GM04503 (cell line): ENCODE measurements at places on chromosomes 3 and 15.

DNA sequence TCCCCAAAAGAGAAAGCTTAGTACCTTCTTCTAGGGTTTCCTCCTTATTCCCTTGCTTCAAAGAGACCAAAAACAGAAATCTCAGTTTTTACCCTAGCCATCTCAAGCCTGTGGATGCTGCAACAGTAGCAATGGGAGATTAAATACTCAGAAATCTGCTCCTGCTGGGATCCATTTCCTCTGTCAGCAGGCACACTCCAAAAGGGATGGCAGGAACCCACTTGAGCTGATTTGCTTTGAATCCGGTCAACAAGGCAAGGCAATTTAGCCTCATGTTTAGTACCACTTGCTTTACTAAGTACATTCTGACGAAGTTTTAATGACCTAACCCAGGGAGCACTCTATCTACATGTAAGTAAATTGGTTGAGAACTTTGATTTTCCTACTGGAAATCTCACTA is 590.0 kb upstream of the ADAMTS9 start:
- no peak for DNase-seq

- no peak for DNase-seq
Measured at GRCh38 chr15:60713119-60714084, 234.5 kb upstream of the ICE2 start.

DNA sequence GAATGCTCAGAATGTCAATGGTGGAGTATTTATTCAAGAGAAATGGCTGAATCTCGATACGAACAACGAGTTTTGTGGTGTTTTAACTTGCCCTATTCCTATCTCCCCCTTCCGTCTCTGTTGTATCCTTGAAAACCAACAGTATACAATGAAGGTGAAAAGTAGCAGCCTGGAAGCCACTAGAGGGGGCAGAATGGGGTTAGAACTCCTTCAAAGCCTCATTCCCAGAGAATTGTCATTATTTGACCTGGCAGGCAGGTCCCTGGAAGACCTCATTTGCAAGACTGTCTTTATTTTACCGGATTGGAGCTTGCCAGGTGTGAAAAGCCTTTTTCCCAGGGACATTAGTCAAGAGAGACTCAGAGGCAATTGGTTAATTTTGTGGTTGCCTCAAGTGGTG is 139.4 kb downstream of the LRRC28 start:
- DNase-seq: no peak

DNA sequence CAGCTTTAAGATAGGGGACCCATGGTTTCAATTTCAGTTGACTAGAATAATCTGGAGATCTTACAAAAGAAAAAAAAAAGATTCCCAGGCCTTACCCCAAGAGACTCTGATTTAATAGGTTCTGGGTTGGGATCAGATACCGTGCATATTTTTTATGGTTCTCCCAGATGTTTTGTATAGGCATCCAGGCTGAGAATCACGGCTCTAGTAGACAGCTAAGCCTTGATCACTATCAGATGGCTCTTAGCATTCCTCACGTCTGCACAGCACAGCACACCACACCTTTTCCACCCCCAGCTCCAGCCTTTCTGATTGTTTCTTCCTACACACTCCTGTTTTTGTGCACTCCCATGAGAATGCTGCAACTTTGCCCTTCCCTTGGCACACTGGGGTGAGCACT is 40.8 kb downstream of the TMEM45A start:
- DNase-seq: peak; percentile 89

DNA sequence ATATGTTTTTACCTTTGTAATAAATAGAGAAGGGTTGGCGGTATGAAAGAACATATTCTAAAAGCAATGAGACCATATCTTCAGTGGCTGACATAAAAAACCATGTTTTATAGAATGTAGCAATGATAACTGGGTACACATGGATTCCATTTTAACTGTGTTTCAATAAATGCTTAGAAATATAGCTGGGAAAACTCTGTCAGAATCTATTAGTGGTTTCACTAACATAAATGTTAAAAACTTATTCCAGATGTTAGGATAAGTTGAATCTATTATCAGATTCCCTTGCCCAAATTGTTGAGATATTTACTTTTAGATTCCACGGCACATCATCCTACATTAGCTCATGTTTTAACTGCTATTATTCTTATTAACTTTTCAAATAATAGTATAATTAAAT is 772.2 kb upstream of the ALCAM start:
- no peak for DNase-seq

- DNase-seq: no peak
Measured at GRCh38 chr3:8233938-8234337, 267.7 kb upstream of the LMCD1 start.

DNA sequence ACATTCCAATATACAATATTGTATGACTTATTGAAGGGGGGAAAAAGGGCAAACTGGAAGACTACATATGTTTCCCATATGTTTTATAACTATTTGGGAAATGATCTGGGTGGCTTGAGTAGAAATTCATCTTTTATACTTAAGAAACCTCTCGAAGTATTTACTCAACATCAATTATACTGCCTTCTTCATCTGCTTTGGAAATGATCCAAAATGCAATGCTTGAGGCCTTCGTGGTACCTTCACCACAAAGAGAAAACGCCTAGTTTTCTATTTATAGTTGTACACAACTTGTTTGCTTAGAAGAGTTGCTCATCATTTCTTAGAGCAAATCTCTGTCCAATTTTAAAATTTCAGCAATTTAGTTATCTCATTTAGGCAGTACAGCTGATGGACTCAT is 18.8 kb downstream of the ACKR4 start:
- DNase-seq: no peak

GRCh38 chr3:40719660-40720287 is 195.0 kb downstream of the ZNF621 start:
- DNase-seq: no peak

GRCh38 chr3:73134034-73134433 is 72.6 kb downstream of the EBLN2 start:
- DNase-seq: no peak

DNA sequence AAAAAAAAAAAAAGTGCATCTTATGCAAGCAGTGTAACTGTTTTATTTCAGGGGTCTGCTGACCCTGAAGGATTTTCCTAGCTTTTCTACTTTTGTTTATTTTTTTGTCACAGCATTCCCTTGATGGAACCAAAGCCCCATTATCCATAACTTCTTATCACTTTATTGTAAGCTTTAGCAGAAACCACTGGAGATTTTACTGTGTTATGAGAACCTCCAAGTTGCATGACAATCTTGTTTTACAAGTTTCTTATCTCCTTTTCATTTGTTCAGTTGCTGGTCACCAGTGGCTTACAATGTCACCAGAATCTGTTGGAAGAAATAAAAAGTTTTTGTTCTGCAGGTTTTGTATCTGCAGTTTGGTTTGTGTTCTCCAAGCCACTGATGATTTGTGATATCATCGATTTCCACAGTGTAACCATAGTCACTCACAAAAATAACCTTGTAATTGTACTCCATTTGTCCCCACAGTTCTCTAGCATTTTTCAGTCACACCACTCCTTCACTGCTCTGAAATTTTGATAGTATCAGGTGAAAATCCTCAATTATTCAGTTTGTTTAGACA is 660.0 kb downstream of the RBMS3 start:
- DNase-seq: no peak

DNA sequence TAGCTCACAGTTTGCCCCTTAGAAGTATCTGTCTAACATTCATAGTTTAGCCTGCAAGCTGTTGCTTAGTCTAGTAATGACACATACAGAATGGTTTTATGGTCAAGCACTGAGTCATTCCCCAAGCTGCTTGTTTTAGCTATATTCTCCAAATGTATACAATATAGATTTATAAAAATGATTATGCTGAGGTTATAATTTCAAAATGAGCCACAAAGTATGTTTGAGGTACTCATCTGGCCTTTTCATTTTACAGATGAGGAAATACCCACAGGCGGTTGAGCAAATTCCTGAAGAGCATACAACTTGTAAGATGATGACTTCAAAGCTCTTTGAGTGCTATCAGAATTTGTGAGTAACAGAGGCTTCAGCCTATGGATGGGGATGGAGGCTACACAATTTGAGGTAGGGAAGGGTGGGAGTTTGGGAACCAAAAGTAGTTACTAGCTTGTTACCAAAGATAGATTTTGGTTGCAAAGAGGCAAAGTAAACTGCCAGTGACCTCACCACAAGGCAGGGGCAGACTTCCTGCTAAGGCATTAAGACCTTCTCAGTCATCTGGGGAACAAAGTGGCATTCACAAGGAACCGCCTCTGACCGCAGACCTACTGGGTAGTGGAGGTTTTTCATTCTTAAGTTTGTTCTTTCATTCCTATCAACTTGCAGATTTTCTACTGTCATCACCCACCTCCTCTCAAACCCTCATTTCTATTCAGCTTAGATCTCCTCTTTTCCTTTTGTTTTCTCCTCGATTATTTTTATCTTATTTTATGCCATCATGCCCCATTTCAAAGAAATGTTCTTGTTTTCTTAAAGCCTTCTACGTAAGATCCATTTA is 257.2 kb upstream of the NECTIN3 start:
- DNase-seq: peak; percentile 57

GRCh38 chr15:67685008-67685599 is 140.2 kb upstream of the SKOR1 start:
- DNase-seq: no peak

GRCh38 chr15:35858707-35859106 is 312.7 kb upstream of the DPH6 start:
- DNase-seq: no peak

DNA sequence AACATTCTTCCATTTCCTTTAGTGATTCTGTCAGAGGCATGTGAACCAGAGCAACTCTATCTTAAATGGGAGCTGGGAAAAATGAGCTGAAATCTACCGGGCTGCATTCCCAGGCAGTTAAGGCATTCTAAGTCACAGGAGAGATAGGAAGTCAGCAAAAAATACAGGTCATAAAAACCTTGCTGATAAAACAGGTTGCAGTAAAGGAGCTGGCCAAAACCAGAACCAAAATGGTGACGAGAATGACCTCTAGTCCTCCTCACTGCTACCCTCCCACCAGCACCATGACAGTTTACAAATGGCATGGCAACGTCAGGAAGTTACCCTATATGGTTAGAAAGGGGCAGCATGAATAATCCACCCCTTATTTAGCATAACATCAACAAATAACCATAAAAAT is 66.4 kb downstream of the B3GALNT1 start:
- DNase-seq: no peak

DNA sequence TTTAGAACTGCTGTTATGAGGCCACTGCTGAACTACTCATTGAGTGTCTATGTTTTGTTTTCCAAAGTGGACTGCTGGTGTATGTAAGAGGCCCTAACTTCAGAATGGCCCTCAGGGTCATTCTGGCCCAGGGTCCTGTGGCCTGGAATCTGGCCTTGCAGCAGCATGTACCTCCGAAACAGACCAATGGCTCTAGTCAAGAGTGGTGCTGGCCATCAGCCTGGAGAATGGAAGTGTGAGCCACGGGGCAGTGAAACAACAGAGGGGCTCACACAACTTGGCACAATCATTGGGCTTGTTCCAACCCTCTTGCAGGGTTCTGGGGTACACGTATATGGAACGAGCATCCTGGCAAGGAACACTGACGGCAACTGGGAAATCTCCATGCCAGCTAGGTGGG is 40.5 kb downstream of the SCN5A start:
- DNase-seq: no peak

DNA sequence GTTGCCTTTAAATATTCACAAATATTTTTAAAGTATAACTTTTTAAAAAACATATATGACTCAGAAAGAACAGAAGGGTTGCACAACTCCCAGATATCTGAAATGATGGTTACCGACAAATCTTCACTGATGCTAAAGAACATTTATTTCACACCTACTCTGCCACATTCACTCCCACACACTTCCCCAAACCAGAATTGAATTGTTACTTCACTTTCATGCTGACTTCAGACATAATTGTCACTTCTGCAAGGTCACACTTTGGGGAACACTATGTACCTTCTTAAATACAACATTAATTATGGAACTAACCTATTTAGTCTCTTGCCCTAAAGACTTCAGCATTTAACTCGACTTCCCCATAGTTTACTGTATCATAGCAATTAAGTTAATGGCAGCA is 795.1 kb downstream of the FHIT start:
- no peak for DNase-seq

DNA sequence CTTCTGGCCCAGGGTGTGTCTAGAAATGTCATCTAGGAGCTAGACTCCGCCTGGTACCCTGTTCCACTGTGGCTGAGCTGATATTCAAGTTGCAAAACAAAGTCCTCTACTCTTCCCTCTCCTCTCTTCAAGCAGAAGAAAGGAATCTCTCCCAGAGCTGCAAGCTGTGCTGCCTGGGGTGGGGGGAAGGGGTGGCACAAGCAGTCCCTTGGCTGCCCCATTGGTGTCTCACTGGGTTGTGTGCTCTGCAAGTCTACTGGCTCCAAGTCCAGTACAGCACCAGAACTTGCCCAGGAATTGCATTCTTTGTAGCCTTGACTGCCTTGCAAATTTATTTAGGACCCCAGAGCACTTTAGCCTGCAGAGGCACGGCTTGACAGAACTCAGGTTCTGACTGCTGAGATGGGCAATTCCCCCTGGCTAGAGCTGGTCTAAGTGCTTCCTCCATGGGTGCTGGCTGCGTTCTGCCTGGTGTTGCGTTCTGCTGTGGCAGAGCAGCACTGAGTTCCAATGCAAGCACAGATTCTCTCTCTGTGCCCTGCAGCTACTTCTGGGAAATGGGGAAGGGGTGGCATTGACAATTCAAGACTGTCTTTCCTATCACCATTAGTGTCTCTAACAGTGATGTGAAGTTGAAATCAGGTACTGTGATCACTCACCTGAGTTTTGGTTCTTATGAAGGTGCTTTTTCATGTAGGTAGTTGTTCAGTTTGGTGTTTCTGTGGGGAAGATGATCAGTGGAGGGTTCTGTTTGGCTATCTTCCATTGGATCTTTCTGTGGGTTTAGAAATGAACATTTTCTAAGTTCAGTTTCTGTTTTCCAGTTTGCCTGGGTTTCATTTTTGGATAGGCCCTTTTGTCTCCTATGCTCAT is 39.5 kb downstream of the OXSR1 start:
- no peak for DNase-seq

- no peak for DNase-seq
Measured at GRCh38 chr3:189305412-189305811, 133.6 kb downstream of the TPRG1 start.

DNA sequence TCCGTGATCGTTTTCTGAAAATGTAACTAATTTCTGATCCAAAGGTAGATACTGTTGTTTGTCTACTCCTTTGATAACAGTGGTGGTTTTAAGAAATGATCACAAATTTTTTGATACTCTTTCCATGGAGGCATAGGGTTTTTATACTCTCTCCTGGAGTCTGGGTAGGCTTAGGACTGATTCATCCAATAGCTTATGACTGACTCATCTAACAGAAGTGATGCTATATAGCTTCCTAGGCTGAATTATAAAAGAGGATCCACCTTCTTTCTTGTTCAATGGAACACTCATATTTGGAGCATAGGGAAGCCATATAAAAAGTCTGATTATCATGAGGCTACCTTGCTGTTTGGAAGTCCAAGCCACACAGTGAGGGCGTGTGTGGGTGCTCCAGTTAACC is 84.3 kb downstream of the CHST2 start:
- no peak for DNase-seq
